AG10803 (cell line): ENCODE measurements at places on chromosomes 12 and 14.

DNA sequence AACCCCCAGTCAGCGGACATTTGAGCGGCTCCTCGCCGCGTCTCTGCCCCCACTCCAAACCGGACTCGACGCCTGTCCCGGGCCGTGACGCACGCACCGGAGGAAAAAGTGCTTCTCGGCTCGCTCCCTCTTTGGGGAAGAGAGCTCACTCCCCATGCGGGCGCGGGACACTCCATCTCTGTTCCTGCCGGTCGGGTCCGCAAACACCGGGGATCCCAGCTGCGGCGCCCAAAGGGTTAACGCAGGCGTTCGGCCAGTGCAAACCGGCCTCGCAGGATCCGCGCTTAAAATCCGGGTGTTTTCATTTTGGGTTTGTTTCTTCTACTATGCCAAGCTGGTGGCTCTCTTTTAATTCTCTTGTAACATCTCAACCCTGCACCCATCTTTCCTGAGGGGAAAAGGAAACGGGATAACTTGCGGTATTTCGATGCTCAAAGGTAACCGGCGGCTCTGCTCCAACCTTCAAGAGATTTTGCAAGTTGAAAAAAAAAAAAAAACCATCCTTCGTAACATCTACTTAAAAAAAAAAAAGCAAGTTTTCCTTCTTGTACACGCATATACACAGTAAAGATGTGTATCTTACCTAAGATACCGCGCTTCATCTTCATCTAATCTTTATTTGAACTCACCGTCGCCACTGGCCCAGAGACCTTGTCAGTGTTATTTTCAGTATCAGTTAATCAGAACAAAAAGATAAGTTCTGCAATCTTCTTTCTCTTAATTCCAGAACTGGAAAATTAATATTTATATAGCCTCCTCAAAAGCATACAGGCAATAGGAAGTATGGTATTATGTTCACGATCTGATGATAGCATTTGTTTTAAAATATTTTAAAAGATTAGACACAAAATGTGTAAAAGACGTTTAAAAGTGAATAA lies 1.6 kb upstream of the ATP2B1 start:
- peak; percentile 52 for DNase-seq

DNA sequence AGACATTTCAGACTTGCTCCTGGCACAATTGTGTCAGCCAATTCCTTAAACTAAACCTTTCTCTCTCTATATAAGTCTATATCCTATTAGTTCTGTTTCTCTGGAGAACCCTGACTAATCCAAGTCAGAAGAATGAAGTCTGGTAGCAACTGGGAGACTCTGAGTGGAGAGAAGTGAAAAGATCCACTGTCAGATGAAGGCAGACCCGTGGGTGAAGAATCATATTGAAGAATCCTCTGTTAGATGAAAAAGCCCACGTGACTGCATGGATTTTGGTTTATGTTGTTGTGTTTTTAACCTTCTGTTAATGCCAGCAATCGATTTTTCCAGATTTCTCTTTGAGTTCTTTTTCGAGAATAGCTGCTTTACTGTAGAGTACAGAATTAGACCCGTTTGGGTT lies 29.5 kb upstream of the APOLD1 start:
- no peak for DNase-seq

DNA sequence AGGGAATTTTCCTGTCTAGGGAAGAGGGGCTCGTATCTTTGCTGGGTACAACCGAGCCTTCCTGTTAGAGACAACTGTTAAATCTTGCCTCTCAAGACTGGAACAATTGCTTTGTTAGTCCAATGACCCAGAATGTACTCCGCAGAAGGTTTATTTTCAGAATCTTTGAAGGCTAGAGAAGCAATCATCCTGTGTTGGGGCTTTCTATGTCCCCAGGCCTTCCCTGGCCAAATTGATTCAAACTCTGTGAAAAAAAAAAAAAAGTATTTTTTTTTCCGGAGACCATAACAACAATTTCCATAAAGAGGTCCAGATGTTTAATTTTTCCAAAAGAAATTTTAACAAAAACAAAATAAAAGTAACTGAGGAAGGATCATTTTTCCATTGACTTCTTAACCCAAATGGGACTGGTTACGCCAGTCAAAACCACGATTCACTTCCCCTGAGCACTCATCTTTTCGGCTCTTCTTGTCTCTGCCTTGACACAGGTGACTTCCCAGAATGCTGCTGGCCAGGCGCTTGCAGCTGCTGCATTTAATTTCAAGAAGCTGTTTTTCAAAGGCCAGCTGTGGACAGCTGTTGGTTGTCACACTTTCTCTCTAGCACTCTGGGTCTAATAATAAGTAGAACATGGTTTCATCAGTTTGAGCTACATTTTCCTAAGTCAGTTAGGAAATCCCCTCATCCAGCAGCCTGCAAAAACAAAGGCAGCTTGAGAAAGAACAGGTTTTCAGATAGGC lies 81.6 kb upstream of the MANSC4 start:
- DNase-seq, result peak; percentile 40

DNA sequence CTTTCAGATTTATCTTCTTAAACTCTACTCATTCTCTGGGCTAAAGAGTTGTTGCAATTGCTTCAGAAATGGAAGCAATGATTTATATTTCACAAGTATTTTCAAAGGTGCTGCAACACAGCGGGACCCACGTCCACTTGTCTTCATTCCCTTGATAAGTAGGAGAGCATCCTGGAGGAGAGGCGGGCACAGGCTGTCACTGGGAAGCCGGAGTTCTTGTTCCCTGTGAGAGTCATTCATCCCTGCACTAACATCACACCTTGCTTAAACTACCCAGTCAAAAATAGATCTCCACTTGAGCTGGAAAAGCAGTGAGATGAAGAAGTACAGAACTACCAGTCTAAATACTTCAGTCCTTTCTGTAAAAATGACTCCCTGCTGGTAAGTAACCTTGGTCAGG lies 160.5 kb upstream of the RASSF8 start:
- DNase-seq, result no peak

- peak; percentile 63 for DNase-seq
Measured at GRCh38 chr12:58408516-58408915, 467.1 kb downstream of the ATP23 start.

DNA sequence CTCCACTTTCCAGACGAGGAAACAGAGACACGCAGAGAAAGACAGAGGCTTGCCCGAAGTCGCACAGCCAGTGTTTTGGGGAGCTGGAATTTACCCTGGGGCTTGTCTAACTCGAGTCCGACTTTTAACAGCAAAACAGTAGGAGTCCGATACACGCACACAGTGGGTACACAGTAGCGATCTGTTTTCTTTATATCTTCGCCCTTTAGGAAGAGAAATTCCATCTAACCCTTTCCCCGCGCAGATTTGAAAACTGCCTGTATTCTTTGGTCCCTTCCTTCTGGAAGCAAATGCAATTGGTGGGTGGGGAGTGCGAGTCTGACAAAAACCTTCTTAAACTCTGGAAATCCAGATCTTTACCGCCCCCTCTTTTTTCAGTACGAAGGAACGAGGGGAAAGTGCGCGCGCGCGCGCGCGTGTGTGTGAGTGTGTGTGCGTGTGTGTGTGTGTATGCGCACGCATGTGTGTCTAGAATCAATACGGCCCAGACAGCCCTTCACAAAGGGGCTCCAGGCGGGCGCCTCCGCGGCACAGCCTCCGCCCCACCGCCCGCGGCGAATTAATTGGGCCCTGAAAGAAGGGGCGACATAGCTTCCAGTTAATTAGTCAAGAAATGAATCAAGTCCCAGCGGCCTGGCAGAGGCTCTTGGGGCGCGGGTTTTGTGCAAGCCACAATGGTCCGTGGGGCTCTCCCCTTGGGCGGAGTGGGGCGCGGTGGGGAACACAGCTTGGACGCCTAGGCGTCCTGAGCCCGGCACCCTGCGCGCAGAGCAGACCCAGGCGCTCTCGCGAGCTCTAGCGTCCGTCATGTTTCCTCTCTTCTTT lies 14.0 kb upstream of the TBX3 start:
- peak; percentile 40 for DNase-seq

DNA sequence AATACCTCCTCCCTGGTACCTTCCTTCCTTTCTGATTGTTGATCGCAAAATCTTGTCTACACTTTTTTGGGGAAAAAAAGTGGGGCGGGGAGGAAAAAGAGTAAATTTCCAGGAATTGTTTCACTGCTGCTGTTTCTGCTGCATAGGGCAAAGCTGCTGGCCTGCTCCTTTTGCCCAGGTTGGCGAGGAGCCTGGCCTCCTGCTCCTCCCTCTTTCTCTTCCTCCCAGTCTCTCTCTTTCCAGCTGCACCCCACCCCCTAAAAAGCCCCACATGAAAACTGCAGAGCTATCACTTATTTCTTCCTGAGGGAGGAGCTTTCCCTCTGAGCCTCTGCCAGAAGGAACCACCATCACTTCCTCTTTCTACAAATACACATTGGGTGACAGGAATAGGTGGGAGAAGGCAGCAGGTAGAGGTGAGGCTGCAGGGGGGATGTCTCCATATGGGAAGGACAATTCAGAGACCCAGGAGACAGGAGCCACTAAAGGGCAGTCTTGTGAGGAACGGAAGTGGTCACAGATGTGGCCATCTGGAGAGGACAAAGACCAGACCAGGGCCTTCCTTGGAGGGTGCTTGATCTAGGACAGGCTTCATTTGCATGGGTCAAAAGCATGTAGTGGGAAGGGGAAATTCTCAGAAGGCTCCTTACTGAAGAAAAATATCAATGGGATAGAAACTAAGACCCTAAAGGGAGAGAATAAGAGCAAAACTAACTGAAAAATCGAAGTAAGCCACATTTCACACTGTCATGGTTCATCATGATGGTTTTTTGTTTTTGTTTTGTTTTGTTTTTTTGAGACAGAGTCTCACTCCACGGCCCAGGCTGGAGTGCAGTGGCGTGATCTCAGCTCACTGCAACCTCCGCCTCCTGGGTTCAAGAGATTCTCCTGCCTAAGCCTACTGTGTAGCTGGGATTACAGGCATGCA lies 14.8 kb downstream of the ZBTB39 start:
- no peak for DNase-seq

GRCh38 chr12:94684416-94685142 lies 34.2 kb upstream of the TMCC3 start:
- no peak for DNase-seq

DNA sequence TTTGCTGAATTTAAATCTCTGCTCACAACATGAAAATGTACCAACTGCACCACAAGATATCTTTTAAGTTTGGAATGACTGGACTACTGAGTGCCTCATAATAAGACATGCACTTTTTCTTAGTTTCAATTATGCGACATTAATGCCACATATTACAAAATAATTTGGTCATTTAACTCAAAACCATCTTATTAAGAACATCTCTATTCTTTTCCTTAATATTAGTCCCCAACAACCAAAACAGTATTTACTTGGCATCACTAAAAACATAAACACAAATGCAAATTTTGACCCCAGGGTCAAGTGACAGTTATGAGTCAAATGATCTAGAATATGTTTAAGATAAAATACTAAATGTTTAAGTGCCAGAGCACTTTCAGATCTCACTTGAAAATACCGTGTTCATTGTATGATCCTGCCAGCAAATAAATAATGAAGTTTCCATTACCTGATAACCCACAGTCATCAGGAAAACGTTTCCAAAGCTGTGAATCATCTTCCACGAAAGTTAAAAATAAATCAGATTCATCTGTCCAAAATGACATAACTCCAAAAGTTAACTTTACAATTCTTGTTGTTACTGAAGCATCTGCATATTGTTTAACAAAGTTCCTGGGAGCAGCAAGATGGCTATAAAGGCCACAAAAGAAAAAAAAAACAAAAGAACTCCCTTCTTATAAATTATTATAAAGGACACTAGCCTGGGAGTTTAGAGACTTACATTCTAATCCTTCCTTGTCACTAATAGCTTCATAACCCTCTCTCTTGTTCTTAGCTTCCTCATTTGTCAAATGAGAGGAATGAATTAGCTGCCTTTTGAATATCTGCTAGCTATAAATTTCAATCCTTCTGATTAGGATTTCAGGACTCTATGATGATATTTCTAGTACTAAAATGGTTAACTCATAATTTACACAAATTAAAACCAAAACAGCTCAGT lies 30.5 kb upstream of the AP4S1 start:
- peak; percentile 37 for DNase-seq

DNA sequence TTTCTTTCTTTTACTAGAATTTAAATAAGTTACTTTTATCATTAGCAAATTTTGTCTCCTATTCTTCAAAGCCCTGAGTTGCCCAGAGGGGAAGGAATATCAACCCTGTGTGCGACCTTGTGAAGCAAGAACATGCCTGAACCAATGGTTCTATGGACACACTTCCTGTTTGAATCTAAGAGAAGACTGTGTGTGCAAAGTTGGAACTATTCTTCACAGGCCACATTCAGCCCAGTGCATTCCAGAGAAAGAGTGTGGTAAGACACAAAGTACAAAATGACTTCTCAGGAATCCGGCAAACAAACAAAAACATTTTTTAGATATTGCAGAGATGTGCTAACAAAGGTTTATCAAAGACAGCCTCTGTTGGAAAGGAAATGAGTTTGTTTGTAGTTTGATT lies 90.8 kb upstream of the PTPRQ start:
- DNase-seq, result peak; percentile 73

GRCh38 chr14:94979891-94980290 lies 177.4 kb downstream of the DICER1 start:
- no peak for DNase-seq
